NCI-H1105 treated with DMSO at 0.1 percent for 48 hours (cell line): ENCODE measurements at places on chromosomes 2 and 18.

DNA sequence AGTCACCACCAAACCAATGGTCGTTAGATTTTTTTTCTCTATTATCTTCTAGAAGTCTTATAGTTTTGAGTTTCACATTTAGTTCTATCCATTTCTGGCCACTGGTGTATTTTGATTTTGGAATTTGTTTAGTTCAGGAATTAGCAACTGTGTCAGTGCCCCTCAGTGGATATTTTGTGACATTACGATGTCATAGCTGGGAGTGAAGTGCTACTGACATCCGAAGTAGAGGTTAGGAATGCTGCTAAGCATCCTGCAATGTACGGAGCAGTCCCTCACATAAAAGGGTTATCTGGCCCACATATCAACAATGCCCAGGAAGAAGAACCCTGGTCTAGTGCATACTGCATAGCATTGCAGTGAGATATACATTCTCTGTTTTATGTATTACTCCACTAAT lies 157.4 kb upstream of the RGPD4 start:
- peak; percentile 49 for DNase-seq

DNA sequence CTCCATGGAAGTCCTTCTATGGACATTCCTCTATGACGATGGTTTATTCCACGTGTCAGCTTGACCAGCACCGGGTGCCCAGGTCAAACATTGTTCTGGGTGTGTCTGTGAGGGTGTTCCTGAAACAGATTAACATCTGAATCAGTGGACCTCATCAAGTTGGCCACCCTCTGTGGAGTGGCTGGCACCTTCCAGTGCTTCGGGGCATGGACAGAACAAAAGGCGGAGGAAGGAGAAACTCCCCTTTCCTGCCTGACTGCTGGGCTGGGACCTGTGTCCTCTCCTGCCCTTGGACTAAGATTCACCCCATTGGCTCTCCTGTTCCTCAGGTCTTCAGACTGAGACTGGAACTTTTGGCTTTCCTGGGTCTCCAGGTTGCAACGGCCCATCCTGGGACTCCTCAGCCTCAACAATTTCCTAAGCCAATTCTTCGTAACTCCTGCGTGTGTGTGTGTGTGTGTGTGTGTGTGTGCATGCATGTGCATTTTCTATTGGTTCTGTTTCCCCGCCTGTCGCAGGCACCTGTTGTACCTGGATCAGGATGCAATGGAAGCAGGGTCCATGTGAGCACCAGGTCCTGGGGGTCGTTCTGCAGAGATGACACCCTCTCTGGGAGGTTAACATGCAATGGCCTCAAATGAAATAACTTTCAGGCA lies 357.2 kb upstream of the SALL3 start:
- no peak for DNase-seq

- DNase-seq: no peak
Measured at GRCh38 chr2:863732-864450, 86.8 kb upstream of the SNTG2 start.

- DNase-seq: no peak
Measured at GRCh38 chr2:223930103-223930976, 14.8 kb downstream of the WDFY1 start.

DNA sequence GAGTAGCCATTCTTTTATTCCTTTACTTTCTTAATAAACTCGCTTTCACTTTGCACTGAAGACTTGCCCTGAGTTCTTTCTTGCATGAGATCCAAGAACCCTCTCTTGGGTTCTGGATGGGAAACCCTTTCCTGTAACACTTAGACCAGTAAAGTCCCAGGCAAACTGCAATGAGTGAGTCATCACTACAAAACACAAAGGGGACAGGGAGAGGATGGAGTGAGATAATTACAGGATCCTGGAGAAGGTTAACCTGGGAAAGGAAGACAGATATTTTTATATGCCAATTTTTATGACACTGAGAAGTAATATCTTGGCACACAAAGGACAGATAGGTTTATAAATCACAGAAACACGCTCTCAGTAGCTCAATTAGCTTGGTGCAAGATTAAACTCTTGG lies 48.7 kb downstream of the EHD3 start:
- no peak for DNase-seq

GRCh38 chr2:233247116-233247515 lies 4.4 kb upstream of the ATG16L1 start:
- no peak for DNase-seq
